ENCODE measurements at places on chromosomes 11 and 22.

DNA sequence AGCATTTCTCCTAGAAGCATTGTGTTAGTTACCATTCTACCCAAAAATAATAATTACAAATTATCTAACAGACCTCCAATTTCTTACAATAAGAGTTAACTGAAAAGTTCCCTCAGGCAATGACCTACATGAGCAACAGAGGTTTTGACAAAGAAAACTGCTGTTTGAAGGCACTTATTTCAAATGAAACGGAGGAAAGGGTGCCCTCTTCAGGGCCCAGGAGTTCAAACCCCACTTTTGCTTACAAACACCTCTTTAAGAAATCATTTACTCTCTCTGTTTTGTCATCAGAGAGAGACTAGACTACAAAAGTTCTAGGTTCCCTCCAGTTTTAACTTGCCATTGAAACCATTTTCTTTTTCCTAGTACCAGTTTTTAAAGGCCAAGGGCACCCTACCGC lies 56.7 kb downstream of the AMBRA1 start:
- DNase-seq: no peak

GRCh38 chr11:33861386-33861785 lies 30.5 kb downstream of the LMO2 start:
- DNase-seq: no peak

DNA sequence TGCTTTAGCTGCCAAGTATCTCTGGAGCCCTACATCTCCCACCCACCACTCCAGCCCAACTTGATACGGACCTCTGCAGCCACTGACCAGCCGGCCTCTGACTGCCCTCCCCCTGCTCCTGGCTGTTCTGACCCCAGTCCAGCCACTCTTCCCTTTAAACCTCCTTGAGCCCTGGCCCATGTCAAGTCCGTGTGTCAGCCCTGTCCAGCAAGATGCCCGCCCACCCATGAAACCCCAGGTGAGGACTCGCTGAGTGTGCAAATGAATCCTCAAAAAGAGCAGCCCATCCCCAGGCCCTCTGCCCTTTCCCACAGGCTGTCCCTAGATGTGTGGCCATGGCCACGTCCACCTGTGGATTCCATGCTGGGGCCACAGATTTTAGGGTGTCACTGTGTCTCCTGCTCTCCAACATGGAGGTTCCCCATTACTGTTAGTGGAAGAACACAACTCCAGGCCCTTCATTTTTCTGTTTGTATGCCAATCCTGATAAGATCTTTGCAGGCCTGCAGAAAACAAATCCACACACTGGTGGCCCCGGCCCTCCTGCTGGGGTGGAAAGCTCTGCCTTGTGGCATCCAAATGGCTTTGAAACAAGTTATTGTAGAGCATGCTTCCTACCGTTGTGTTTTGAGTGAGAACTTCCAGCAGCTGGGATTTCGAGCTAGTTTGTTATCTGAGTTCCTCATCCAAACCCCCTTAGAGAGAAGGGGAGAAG lies 22.7 kb upstream of the ADORA2A start:
- DNase-seq: no peak

- no peak for DNase-seq
Observed at GRCh38 chr11:67372993-67373647, at the start of gene CLCF1. CLCF1 (minus strand) TSS chr11:67373598; CDS start chr11:67373539, 59 bp downstream.

DNA sequence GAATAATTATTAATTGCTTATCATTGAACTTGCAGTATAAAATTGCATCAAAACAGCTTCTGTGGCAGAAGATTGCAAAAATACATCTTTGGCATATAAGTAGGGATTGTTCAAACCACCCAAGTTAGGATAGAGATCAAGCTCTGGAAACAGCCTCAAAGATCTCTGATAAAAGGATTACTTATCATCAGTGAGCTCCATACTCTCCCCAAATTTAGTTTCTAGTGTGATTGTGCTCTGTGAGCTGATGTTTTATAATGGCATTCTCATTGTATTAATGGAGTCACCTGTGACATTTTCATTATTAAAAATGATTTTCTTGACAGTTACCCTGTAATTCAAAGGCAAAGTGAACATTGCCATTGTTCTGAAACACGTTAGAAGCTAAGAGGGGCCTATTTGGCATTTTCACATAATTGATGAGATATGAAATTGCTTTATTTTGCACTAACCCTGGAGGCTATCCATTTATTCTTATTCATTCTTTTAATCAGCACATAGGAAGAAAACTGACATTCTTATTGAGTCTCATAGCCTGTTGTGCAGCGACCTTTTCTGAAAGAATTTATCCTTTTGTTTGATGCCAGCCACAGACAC lies 626.3 kb upstream of the ANO5 start:
- DNase-seq: no peak

DNA sequence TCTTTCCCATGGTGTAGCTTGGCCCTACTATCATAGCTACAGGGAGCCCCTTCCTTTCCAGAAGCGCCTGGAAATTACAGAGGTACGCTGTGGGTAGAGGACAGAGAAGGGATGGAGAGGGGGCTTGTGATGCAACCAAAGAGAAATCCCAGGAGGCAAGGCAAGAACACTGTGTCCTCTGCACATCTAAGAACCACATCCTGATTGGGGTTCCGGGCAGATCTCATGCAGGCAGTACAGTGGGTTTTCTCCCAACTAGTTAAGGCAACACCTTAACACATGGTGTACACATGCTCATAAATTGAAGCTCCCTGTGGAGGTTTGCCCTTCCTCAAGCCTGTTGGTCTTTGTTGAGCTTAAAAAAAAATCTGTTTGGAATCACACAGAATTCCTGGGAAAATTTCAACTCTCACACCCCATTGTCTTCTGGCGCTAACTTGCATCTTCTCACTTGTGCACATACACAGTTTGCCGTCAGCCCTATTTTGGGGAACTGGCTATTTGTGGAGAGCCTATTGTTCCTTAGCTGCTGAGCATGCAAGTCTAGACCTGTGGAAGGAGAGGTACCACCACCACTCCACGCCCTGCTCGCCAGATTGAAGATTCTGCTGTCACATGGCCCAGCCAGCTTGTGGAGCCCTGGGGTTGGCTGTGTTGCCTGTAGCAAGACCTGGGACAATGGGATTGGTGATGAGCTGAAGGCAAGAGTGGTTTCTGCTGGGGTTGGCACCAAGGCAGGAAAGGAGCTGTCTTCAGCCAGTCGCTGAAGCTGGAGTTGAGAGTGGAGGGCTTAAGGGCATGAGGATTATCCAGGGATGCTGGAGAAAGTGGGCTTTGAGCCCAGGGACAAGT lies 52.4 kb downstream of the ALX4 start:
- no peak for DNase-seq
